Gastroesophageal sphincter (tissue), 4 donors: ENCODE measurements at places on chromosomes 7 and 10. TPM values are rescaled to one million over a fixed set of nuclear protein-coding genes. Genes with fewer than 3 reads are reported as not detected.

DNA sequence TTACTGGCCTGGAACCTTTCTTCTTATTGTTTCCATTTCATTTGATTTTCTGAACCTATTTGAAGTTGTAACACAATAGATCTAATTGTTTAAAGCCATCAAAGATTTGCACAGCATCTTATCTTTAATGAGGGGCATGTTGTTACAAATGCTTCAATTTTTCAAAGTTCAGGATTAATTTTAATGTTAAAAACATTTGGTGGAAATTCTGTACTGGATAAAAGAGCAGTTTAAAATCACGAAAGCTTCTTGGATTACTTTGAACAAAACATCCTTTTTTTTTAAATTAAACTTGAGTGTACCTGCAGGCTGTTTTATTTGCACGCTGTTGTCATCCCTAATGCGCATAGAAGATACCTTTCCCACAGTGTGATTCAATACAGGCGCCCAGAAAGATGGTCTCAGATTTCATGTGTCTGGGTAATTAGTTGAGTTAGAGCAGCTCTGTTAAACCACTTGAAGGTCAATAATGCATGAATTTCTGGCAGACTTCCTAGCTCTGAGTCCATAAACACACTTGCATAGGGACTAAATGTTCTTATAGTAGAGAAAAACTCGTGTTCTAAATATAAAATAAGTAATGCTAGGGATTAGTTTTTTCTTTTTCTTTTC is 29.3 kb upstream of the DDX50 start:
- peak; percentile 77 for ATAC-seq

DNA sequence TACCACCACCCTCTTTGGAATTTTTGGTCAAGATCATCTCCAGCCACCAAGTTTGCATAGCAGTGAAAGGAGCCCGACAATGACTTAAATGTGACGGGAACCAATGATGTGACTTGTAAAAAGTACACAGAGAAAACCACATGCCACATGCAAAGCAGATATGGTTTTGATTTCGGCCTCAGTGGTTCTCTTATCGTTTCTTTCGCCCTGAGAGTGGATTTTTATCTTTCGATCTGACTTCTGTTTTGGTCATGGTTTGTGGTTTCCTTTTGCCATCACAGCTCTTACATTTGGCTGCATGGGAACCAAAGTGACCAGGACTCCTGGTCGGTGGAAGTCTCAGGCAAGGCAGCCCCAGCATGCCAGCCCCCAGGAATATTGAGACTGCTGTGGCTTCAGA is 31.5 kb downstream of the TCF7L2 start:
- no peak for ATAC-seq

DNA sequence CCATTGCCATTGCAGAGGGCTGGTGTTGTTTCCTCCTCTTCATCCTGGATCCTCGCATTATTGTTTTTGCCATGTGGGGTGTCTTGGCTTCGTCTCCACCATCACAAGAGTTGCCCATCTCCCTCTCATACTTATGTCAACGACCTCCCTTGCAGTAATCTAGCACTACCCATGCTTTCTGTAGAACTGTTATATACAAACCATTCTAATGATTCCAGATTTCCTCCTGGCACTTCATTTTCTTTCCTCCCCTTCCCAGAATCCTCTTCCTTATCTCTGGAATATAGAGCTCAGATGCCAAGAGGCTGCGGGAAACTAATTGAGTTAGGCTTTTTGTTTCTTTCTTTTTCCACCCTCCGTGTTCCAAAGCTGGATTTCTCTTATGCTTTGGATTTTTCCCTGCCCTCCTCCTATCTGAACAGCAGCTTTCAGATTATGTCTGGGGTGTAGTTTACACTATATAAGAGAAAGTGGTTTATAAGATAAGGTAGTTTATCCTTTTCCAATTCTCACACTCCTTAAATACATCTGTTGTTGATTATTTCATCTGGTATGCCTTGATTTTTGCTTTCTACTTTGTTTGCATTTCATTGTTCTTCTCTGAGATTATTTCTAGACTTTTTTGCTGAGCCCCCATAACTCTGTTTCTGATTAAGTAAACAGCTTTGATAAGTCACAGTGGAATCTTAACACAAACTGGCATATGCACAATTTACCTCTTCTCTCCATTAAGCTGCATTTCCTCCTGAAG is 264.1 kb downstream of the BICC1 start:
- ATAC-seq = no peak

- no peak for ATAC-seq
Observed at GRCh38 chr7:94401428-94401814, 6.7 kb downstream of the COL1A2 start.

DNA sequence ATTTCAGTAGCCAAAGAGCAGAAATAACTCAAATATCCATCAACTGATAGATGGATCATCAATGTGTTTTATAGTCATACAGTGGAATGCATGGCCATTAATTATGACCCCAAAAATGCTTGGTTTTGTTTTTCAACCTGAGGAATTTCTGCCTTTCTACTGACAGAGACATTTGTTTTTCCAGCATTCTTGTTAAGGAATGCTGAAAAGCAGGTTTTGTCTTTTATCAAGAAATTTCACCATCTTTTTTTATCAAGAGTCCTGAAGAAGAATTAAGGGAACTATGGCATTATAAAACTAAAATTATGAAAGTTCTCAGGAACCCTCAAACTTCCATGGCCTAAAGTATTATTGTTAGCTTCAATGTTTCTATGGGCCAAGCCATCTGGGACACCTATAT is 153.4 kb upstream of the THSD7A start:
- ATAC-seq = no peak

The MKRN1 gene
- total RNA-seq = 80.8 TPM

DNA sequence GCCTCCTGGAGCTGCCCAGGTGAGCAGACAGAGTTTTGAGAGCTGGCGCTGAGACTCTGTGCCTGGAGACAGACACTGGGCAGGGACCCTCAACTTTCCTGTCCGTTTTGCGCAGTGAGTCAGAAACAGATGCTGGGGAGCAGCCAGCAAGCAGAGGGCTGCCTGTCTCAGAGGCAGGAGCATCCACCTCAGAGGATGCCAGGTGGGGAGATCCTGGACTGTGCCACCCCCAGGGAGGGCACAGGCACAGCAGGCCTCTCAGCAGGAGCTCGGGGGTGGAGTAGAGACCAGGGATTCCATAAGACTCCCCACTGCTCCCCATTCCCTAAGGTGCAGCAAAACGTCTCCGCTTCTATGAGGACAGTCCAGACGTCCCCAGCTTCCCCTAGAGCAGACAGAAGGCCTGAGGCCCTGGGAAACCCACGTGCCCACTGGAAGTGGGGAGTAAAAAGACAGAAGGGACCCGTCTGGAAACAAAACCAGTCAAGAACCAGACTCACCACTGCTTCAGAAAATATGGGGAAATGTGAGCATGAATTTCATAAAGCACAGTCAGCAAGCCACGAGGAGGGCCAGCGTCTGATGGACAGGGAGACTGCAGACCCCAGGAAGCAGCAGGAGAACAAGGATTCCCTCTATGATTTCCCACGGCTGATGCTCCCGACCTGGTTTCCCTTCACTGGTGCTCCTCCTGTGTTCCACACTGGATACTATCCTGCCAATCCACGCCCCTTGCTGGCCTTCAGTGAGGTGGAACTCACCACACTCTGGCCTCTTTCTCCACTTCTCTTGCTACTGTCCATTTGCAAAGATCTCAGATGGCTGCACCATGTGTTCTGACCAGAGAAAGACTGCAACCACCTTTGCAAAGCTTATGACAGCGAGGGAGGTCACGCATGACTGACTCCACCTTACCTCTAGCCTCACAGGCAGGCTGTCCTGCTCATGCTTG is 151.3 kb upstream of the FAM20C start:
- ATAC-seq = no peak
